ENCODE measurements at places on chromosomes 3 and 15.

GRCh38 chr3:43549626-43550290 lies 72.1 kb downstream of the ANO10 start:
- no peak for DNase-seq

DNA sequence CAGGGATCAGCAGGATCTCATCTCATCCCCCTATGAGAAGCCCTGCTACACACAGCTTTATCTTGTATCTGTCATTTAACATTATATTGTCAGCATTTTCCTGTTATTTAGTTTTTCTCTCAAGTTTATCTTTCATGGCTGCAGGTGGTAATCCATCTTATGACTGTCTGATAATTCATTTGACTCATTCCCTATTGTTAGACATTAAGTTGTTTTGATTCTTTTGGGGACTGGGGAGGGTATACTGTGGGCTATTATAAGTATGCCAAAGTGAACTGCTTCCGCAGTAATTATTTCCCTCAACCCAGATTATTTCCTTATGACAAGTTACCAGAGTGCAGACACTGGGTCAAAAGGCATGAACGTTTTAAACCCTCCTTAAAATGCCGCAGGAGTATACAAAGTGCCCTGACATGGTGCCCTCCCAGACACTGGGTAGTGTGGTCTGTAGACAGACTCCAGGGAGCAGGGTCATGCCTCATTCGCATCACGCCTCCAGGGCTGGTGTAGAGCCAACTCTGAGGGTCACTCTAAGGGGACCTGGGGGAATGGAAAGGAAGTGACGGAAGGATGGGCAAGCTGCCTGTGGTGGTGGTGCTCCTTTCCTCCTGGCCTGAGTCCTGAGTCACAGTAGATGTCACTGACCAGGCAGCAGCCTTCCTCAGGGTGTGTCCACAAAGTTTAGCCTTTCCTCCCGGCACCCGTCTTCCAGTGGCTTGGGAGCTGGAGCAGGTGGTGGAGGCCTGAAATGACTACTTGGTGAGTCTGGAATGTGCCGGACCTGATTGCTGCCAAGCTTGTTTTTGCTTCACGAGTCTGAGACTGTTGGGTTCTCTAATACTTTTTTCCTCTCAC lies 11.6 kb downstream of the GPR160 start:
- no peak for DNase-seq

DNA sequence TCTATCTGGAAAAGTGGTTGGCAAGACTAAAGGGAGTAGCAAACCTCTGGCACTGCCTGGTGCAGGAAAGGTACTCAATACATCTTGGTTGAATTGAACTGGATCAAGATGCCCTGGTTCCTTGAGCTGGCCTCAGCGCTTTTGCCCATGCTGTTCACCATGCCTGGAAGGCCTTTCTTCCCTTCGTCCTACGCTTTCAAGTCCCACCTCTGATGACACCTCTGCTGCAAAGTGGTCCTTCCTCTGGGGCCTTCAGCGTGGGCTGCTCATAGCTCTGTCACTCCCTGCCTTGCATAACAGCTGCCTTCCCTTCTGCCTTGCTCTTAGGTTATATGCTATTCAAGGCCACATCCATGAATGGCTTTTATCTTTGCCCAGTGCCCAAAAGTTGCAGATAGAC lies 23.0 kb downstream of the ITGA11 start:
- DNase-seq = no peak

DNA sequence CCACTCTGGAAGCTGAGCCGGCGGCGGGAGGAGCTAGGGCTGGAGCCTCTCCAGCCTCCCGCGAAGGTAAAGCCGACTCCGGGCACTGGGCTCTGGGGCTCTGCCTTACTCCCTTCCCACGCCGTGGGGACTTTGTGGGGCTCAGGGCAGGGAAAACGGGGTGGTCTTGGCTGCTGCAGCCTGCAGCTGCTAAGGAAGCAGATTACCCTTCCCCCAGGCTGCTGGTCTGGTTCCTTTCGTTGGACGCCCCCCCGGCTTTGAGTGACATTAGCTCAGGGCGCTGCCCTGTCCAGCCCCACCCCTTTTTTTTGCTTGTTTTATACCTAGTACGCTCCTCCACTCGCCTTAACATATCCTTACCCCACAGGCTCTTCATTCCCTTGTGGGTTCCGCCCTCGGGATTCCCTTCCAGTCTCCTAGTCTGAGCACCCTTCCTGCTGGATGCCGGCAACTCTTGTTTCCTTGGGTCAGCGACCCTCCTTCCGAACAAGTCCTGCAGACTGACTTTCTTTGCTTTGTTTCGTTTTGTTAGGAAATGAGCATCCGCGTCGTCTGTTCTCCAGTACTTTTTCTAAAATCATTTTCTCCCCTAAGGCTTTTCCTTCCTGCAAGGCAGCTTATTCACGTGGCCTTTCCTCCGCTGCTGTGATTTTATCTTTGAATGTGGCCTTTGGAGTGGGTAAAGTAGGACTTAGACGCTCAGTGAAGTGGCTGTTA lies 551 bp downstream of the DNAJC13 start:
- DNase-seq = peak; percentile 55

GRCh38 chr3:184441202-184441900 lies 61.5 kb downstream of the CHRD start:
- no peak for DNase-seq

GRCh38 chr3:175200391-175201095 lies 341.4 kb downstream of the NAALADL2 start:
- DNase-seq = no peak

DNA sequence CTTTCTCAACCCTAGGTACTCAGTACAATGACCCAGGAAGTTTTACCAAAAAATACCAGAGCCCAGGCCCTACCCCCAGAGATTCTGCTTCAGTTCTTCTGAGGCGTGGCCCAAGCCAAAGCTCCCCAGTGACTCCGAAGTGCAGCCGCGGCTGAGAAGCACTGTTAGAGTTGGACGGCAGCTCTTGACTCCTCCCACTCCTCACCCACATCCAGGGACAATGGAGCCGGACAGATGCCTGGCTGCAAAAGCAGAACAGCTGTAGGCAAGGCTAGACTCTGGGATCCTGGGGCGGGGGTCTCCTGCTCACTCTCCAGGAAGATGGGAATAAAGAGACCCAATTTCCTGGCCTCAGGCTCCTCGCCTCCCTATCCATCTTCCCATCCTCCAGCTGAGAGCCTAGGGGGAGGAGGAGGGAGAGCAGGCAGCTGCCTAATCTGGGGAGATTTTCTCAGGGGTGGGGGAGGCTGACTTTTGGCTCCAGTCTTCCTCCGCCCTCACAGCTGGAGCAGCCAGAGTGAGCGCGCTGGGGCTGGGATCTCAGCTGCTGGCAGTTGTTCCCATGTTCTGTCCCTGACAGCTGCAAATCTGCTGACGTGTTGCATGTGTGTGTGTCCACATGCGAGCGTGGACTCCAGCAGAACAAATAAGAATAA lies 223.8 kb downstream of the OPA1 start:
- no peak for DNase-seq

DNA sequence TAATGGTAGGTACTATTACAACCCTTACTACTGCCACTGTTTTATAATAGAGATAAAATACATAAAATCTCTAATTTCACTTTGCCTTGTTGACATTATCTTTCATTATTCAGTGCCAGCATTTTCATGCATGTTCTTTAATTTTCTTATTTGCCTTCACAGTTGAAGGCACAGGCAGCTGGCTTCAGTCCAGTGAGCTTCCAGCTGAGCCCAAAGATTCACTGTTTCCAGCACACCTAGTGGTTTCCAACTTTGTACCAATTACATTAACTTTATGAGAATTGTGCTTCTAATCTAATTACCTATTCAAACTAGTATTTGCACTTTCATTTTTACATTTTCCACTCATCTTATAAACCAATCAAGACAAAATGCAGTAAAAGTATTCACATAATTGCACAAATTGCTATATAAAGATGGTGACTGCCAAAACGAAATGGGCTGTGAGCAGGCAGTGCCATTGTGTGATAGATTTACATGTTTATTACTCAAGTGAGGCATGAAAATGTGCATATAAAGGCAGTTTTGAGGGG lies 228.3 kb downstream of the MFSD1 start:
- DNase-seq = no peak

DNA sequence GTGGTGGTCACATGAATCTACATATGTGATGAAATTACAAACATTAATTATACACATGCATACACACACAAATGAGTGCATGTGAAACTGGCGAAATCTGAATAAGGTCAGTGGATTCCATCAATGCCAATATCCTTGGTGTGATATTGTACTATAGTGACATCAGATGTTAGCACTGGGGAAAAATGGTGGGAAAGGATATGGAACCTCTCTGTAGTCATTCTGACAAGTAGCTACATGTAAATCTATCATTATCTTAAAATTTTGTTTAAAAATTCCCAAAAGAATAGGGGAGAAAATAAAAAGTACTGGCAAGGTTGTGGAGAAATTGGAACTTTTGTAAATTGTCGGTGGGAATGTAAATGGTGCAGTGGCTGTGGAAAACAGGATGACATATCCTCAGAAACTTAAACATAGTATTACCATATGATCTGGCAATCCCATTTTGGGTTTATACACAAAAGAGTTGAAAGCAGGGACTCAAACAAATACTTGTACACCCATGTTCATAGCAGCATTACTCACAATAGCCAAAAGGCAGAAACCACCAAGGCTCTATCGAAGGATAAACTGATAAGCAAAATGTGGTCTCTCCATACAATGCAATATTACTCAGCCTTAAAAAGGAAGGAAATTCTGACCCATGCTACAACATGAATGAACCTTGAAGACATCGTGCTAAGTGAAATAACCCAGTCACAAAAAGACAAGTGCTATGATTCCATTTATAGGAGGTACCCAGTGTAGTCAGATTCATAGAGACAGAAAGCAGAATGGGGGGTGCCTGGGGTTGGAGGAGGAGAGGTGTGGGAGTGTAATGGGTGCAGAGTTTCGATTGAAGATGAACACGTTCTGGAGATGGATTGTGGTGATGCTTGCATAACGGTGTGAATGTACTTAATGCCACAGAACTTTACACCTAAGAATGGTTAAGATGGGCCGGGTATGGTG lies 25.3 kb upstream of the HRH1 start:
- no peak for DNase-seq

- peak; percentile 63 for DNase-seq
Measured at GRCh38 chr3:23590424-23591273, 215.1 kb upstream of the UBE2E1 start.

- no peak for DNase-seq
Measured at GRCh38 chr3:195039180-195039843, 231.6 kb downstream of the XXYLT1 start.

DNA sequence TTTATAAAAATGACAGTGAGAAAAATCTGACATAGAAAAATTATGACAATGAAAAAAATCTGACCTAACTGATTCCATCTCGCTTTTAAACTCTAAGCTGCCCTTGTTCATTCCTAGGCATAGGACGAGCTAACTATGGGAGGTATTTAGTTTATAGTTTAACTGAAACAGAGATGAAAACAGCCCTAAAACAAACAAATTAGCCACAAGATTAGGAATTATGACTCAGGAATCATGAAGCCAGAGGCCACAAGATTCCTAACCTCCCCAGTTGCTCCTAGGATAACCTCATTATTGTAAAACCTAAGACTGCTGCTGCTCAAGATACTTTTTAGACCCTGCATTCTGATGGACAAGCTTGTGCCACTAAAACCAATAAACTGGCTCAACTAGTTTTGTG lies 122.7 kb upstream of the MNS1 start:
- DNase-seq = no peak

- no peak for DNase-seq
Measured at GRCh38 chr3:43001556-43002121, 22.5 kb downstream of the GASK1A start.

DNA sequence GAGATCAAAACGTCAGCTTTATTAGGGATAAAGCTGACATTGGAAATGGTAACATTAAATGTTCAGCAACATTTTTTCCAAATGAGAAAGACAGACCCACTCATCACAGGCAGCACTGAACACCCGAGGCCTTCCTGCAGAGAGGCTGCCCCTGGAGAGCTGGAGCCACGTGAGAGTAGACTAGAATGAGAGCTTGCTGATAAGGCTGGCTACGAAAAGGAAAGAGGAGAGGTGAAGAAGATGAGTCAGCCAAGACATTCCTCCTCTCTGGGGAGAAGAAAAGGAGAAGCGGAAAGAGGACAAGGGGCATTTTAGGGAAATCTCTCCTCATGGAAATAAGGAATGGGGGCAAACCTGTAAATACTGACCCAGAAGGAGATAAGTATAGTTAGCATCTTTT lies 7.3 kb downstream of the CYP19A1 start:
- no peak for DNase-seq

GRCh38 chr3:95731753-95732152 lies 1082.6 kb upstream of the EPHA6 start:
- no peak for DNase-seq

- no peak for DNase-seq
Measured at GRCh38 chr3:2511356-2511755, 412.7 kb downstream of the CNTN4 start.

DNA sequence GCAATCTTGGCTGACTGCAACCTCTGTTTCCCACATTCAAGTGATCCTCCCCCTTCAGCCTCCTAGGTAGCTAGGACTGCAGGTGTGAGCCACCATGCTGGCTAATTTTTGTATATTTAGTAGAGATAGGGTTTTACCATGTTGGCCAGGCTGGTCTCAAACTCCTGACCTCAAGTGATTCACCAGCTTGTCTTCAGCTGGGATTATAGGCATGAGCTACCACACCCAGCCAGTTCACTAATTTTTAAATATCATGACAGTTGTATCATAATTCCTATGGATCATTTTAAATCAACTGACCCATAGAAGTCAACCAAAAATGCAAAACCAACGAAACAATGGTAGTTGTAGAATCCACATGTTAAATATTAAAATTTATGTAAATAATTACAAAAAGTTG lies 35.1 kb downstream of the RAF1 start:
- no peak for DNase-seq

GRCh38 chr3:157319672-157320071 lies 117.0 kb upstream of the PTX3 start:
- DNase-seq = no peak

DNA sequence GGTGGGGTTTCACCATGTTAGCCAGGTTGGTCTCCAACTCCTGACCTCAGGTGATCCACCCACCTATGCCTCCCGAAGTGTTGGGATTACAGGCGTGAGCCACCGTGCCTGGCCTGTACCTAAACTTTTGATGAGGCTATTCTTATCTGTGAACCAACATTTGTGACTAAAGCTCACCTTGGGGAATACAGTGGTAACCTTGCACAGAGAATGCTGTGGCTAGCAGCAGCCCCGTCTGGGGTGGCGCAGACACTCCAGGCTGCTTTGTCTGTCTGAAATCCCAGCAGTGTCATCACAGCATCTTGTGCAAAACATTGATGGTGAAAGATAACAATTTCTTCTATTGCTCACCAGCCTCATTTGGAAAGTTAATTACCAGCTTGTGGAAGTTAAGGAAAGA lies 58.9 kb downstream of the CMTM8 start:
- no peak for DNase-seq

DNA sequence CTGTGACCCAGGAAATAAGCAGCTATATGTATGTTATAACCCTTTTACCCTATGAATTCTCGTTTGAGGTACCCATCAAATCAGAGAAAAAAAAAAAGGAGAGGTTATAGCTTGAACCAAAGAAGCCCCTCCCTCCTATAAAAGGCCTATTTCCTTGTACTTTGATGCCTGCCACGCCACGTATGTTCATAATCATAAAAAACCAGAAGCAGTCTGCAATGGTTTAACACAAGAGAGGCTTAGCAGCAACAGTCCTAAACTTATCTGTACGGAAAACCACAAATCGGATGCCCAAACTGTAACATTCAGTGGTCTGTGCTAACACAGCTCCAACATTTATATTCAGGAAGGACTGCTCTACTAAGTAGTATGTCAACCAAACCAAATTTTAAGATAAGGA lies 21.2 kb downstream of the CCR8 start:
- DNase-seq = no peak
